ENCODE measurements at places on chromosomes 11 and 22. TPM values are rescaled to one million over a fixed set of nuclear protein-coding genes. Genes with fewer than 3 reads are reported as not detected.

GRCh38 chr11:83448686-83449085, 162.5 kb upstream of the CCDC90B start:
- H3K4me1 ChIP-seq = no peaks in the 10 kb centered on the region
- no peak overlapping the region for H3K27ac ChIP-seq
- H3K4me3 ChIP-seq = no peak overlapping the region
- H3K27me3 ChIP-seq = no peaks in the 10 kb centered on the region

DNA sequence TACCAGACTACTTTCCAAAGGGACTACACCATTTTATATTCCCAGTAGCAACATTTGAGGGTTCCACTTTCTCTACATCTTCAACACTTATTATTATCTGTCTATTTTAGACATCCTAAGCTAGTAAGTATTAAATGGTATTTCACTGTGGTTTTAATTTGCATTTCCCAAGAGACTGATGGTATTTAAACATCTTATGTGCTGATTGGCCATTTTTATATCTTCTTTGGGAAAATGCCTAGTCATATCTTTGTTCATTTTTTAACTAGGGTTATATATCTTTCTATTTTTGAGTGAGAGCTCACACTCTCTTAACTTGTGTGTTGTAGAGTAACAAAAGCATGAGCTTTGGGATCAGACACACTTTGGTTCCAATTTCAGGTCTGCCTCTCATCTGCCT, 73.7 kb downstream of the PRCP start:
- DNase-seq = no peak
- H3K27ac ChIP-seq = no peak overlapping the region
- peaks cover 2% of the 10 kb centered on the region for H3K4me1 ChIP-seq

- H3K4me3 ChIP-seq = no peak overlapping the region
- no peak for DNase-seq
- no peaks in the 10 kb centered on the region for H3K27me3 ChIP-seq
Measured at GRCh38 chr11:118060869-118061268, 16.0 kb upstream of the TMPRSS4 start.

C11orf86 gene
- not detected for total RNA-seq

ANO1 gene
- 6.3 TPM for total RNA-seq

PLA2G6 gene
- 44.9 TPM for total RNA-seq
